ENCODE measurements at places on chromosomes 6 and 20.

- no peak for DNase-seq
Measured at GRCh38 chr6:113394216-113394615, 462.9 kb upstream of the MARCKS start.

DNA sequence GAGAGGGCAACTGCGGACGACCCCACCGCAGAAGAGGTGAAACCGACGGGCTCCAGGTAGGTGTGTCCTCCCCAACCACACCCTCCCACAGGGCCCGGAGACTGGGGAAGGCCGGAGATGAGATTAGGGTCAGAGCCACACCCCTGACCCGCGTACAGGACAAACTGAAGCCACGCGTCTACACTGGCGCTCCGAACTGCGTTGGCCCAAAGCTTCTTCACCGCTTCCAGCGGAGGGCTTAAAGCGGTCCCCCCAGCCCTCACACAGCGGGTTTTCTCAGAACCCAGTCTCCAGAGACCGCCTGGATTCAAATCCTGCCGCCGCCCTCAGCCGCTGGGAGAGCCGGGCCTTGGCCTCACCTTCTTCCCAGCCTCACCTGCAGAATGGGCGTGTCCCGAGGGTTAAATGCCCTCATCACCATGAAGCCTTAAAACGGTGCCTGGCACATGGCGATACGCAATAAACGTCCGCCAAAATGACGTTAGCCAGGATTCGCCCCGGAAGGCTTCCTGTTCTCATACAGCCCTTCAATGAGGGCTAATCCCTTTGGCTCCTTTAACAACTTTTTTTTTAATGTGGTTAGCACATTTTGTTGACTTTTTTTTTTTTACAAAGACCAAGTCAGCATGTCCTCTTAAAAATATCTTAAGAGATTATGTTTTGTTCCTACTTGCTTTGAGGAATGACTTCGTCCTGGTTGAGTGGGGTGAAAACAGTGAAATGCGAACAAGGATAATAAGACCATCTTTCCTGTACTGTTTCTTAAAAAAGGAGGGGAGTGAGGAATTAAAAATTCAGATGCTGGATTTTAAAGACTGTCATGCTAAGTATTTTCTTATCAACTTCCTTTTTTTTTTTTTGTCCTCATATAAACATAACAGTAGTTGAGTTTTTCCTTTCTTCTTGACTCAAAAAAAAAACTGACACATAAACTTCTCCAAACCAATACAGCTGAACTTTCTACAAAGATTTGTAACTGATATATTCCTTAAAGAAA, 15.1 kb upstream of the ZNF217 start:
- peak; percentile 47 for DNase-seq

DNA sequence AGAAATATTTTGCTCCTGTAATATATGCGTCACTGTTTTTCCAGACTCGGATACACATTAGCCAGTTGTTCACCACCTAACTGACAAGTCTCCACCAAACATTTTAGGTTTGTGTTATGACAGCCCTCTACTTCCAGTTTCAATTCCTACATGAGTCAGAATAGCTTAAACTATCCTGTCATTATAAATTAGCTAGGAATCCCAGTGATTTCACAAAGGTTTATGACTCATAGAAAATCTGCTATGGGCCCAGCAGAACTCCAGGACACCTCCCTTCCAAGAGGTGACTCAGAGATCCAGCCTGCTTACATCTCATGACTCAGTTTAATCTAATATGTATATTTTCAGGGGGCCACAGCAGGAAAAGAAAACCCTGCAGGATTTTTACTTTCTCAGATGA, 17.4 kb upstream of the PLCB4 start:
- DNase-seq, result no peak

DNA sequence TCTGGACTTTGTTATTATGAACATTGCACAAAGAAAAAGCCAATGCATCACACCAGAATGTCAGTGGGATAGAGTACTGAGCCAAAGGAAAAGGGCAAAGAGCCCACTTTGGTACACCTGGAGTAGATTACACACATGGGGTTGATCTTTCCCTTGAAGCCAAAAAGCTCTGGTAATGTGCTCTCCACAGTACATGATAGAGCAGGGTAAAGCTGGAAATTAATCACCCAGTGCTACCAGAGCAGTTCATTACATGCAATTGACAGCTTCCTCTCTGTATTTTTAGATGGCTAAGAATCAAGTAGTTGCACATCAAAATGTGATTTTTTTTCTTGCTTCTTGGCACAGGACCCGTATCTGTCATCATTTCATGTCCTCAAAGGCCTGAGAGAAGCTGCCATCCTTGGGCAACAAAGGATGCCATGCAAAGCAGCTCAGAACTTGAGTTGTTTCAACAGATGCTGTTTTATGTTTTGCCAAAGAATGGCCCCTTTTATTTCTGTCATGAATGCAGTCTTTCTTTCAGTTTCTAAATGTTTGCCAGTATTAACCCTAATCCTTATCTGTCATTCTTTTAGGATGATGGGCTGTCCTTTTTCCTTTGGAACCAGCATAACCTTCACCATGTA, 88.1 kb downstream of the HDGFL1 start:
- no peak for DNase-seq

DNA sequence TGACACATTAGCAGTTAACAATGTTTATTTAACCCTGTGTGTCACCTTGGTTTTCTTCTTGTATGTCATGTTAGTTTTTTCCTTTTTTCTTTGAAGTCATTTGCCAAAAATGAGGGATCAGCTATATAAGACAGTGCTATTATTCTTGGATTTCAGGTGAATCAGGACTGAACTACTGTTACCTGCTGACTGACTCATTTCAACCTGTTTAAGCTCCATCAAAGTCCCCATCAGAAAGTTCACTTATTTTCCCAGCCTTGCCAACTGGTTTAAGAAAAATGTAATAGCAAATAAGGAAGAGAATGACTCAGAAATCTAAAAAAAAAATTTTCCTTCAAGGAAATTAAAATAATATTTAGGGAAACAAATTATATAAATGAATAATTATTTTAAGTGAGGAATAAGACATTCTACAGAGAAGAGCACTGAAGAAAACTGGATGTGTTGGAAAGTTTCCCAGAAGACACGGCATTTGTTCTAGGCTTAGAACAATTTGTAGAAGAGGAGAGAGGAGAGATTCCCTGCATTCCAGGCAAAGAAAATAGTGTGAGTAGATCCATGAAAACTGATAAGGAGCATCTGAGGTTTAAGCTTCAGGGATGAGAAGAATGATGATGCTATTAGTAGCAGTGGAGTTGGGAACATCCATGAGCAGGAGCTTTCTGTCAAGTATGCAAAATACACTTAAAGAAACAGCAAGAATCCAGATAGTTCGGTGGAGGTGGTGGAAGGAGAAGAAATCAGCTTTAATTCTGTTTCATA, 84.9 kb upstream of the SIM1 start:
- DNase-seq, result no peak

- no peak for DNase-seq
Measured at GRCh38 chr6:25601800-25602673, 50.0 kb upstream of the SCGN start.

GRCh38 chr20:30281584-30282197, 975.8 kb upstream of the DEFB115 start:
- DNase-seq, result no peak

DNA sequence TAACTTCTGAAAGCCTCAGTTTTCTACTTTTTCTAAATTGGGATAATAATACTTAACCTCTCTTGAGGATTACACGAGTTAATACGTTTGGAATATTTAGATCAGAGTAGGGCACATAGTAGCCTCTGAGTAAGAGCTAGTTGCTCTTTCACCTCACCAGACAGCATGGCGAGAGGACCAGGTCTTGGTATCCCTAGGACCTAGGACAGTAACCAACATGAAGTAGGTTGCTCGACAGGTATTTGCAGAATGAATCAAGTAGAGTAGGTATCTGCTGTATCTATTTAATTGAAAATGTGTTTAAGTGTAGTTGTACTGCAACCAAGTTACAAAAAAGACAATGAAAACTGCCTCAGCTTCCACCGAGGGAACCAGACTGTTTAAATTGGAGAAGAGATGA, 1.4 kb downstream of the CDC5L start:
- DNase-seq, result no peak
